ACHN (cell line): ENCODE measurements at places on chromosomes 12 and 14.

DNA sequence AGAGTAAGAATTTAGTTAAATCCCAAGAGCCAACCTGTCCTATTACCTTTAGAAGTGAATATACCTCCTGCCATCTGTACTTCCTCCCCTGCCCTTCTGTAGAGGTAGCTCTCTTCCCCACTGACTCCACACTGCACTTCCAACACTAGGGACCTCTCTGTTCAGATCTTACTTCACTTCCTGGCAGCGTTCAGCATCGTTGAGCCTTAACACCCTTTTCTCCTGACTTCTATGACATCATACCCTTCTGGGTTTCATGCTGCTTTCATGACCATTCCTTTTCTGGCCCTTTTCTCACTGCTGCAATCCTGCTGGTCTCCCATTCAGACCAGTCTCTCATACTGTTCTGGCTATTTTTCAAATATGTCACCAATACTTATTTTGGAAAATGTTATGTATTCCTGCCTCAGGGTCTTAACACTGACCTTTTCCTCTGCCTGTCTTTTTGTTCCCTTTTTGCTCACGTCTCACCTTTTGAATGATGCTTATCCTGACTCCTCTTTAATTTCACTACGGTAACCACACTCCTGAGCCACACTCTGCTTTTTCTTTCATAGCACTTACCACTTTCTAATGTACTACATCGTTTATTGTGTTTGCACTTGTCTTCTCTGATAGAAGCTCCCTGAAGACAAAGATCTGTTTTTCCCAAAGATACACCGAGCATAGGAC is 67.6 kb downstream of the PLEKHA5 start:
- DNase-seq: no peak

GRCh38 chr14:62162998-62163589 is 400.9 kb downstream of the SNAPC1 start:
- DNase-seq: peak; percentile 40

DNA sequence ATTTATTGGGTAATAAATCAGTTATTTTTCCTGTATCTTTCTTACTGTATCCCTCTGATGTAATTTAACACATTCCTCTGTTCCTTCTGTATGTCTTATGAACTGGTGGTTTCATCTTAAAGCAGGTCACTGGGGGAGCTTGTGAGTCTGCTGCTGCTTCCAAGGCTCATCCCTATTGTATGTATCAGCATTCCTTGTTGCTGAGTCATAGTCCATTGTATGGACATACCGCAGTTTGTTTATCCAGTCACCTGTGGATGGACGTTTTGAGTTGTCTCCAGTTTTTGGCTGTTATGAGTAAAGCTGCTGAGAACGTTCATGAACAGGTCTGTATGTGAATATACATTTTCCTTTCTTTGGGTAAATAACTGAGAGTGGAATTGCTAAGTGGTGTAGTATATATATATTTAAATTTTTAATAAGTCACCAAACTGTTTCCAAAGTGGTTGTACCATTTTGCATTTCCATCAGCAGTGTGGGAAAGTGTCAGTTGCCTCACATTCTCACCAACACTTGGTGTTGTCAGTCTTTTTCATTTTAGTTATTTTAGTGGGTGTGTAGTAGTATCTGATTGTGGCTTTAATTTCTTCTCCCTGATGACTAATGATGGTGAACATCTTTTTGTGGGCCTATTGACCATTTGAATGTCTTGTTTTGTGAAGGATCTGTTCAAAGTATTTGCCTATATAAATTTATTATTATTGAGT is 82.7 kb downstream of the BEGAIN start:
- DNase-seq: no peak

DNA sequence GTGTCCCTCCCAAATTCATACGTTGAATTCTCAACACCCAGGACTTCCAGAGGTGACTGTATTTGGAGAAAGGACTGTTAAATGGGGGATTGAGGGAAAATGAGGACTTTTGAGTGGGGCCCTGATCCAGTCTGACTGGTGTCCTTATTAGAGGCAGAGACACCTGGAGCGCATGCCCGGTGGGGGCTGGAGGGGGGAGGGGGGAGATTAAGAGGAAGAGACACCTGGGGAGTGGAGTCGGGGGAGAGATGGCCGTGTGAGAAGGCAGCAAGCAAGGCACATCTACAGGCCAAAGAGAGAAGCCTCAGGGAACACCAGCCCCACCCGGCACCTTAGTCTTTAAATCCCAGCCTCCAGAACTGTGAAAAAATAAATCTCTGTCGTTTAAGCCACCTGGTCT is 209.7 kb downstream of the SLC41A2 start:
- DNase-seq: no peak

GRCh38 chr12:7797698-7798398 is 8.6 kb downstream of the NANOG start:
- no peak for DNase-seq

DNA sequence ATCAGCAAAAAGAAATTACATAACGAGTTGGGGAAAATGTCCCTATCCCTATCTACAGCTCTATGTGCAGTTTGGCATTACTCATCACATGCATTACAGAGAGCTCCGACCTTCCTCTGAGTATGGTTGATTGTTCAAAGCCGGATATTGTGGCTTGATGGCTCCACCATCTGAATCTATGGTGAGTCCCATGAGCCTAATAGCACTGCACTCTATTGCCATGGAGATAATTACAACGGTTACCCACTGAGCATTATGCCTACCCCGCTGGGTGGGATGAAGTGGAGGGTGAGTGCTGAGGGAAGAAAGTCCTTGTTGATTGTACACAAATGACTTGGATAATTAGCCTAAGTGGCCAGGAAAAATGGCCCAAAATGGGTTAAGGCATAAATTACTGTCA is 800.5 kb downstream of the NRXN3 start:
- DNase-seq: no peak

GRCh38 chr12:42617622-42618021 is 28.1 kb upstream of the PRICKLE1 start:
- peak; percentile 31 for DNase-seq

GRCh38 chr12:125029761-125030358 is 35.4 kb upstream of the AACS start:
- DNase-seq: no peak

DNA sequence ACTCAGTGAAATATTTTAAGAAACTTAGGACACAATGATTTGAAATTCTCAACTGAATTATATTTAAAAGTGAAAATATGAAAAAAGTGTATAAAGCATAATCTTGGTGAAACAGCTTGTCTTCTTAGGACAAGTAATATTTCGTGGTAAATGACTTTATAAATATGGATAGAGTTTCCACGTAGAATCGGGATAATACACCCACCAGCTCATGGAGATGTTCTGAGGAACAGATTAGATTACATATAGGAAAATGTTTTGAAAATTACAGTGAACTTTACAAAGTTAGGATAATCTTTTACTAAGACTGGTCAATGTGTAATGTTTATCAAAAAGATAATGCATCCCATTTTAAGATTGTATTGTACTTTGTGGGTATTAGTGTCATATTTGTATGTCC is 25.6 kb upstream of the MYF6 start:
- DNase-seq: no peak

DNA sequence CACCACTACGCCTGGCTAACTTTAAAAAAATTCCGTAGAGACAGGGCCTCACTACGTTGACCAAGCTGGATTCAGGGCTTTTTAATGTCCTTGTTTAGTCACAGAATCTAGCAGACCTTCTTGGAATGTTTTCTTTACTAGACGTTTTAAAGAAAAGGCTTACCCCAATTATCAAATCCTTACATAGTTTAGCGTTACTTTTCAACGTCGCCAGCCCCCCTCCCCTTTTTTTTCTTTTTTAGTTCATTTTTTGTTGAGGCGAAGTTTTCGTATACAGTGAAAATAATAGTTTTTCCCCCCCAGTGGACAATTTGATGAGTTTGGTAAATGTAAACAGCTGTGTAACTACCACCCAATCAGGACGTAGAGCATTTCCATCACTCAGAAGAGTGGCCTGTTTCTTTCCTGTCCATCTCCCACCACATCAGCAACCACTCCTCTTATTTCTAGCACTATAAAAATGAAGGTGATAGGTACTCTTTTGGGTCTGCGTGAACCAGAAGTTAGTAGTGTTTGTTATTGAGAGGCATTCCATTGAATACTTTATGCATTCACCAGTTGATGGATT is 753 bp upstream of the DLGAP5 start:
- no peak for DNase-seq

GRCh38 chr12:124422570-124423523 is 128.0 kb downstream of the RFLNA start:
- DNase-seq: no peak
